Breast epithelium (tissue), 4 donors: ENCODE measurements at places on chromosomes 6 and 20. TPM values are rescaled to one million over a fixed set of nuclear protein-coding genes. Genes with fewer than 3 reads are reported as not detected.
A peak's percentile ranks its signal among the peaks of the same experiment; 100 is the strongest.

The CDH4 gene
- total RNA-seq, result not detected

The CD24 gene
- total RNA-seq, result 470 TPM

The SNAP25 gene
- 1.6 TPM for total RNA-seq

DNA sequence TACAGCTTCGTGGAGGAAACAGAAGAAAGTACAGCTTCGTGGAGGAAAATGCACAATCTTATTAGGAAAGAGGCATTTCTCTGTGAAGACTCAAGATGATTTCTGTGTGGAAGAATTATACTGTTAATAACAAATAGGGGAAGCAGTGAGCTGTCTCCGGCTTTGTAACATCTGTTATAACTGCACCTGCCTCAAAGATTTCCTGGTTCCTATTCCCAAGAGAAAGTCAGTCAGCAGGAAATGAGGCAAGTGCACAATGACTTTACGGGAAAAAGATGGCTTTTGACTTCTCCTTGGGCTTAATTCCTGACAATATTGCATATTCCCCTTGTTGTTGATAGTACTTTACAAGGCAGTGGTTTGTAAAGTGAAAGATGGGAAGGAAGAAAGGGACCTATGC lies 538.5 kb downstream of the BMP2 start:
- H3K4me3 ChIP-seq, result no peak overlapping the region
- no peak overlapping the region for H3K27ac ChIP-seq
- no peaks in the 10 kb centered on the region for H3K27me3 ChIP-seq
- no peaks in the 10 kb centered on the region for H3K4me1 ChIP-seq

DNA sequence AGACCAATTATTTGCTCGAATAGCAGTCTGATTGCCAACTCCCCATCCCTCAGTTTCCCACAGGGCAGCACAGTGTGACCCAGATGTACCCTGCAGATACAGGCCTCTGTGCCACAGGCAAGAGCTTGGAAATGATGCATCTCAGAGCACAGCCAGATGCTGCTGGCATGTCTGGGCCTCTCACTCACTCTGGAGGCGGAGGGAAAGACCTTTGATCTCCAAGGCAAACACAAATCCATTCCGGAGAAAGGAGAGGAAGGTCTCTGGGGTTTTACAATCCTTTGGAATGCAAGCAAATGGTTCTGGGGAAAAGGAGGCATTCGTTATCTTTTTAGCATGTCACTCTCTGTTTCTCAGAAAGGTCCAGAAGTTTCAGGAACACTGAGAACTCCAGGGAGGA lies 74.2 kb downstream of the RIOK1 start:
- no peaks in the 10 kb centered on the region for H3K27me3 ChIP-seq
- no peaks in the 10 kb centered on the region for H3K4me1 ChIP-seq
- no peak overlapping the region for H3K27ac ChIP-seq
- H3K36me3 ChIP-seq, result no peaks in the 10 kb centered on the region
- no peak for DNase-seq

- no peaks in the 10 kb centered on the region for H3K27me3 ChIP-seq
- no peaks in the 10 kb centered on the region for H3K36me3 ChIP-seq
- H3K4me1 ChIP-seq, result peaks cover 5% of the 10 kb centered on the region
- H3K27ac ChIP-seq, result peak overlapping the region; percentile 89
- no peak for DNase-seq
- no peak overlapping the region for H3K4me3 ChIP-seq
Observed at GRCh38 chr6:11773013-11773412, 5.6 kb downstream of the ADTRP start.

- H3K4me3 ChIP-seq, result peak overlapping the region; percentile 51
- no peaks in the 10 kb centered on the region for H3K36me3 ChIP-seq
- no peak for DNase-seq
- peak overlapping the region; percentile 91 for H3K27ac ChIP-seq
Observed at GRCh38 chr6:44073612-44074438, 53.4 kb downstream of the MRPL14 start.

DNA sequence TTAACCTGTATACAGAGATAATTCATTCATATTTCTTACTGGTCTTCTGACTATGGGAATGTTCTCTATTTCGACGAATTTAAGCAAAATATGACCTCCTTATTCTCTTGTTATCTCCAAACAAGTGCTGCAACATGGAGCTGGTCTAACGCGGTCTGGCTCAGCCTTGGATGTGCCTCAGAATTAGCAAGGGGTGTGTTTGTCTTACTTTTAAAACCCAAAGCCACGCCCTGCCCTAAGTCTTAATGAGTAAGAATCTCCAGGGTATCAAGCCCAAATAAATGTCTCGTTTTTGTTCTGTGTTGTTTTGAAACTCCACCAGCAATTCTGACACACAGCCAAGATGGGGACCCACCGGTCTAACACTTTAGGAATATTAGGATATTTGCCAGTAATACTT lies 99.2 kb downstream of the ATP9A start:
- H3K4me1 ChIP-seq, result no peaks in the 10 kb centered on the region
- DNase-seq, result no peak
- no peaks in the 10 kb centered on the region for H3K36me3 ChIP-seq
- no peak overlapping the region for H3K4me3 ChIP-seq
- no peak overlapping the region for H3K27ac ChIP-seq

DNA sequence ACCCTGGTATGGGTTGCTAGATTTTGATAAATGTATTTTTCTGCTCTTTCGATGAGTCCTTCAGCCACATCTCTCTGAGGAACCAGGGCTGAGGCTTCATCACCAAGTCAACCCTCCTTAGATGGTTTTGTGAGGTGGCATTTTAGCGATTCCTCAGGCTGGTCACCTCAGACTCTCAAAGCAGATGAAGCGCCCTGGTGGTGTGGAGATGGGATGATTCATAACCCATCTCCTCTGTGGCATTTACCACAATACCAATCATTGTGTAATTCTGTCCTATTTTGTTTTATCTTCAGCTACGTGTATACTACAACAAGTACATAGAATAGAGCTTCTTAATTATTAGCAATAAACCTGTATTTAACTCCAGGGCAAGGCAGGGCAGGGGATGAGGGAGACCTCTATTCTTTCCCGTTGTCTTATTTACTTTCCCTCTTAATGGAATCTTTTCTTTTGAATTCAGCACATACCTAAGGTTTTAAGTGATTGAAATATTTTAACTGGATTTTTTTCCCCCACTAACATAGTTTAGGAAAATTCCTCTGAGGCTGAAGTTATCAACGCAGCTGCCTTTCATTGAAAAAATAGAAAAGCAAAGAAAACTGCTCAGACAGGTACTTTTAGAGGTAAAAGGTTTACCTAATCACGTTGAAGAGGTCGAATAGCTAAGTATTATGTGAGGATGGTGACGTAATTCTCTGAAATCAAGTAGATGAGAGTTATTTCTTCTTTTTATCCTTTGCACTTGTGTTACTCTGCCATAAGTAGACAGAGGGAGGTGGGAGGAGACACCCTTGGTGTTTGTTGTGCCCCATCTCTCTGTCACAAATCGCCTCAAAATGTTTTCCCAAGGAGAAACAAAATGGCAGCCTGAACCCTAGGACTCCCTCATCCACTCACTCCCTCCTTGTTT lies 57.4 kb upstream of the EDN3 start:
- H3K4me1 ChIP-seq, result no peaks in the 10 kb centered on the region
- DNase-seq, result no peak
- H3K4me3 ChIP-seq, result no peak overlapping the region
- H3K27ac ChIP-seq, result peak overlapping the region; percentile 7
- no peaks in the 10 kb centered on the region for H3K36me3 ChIP-seq

DNA sequence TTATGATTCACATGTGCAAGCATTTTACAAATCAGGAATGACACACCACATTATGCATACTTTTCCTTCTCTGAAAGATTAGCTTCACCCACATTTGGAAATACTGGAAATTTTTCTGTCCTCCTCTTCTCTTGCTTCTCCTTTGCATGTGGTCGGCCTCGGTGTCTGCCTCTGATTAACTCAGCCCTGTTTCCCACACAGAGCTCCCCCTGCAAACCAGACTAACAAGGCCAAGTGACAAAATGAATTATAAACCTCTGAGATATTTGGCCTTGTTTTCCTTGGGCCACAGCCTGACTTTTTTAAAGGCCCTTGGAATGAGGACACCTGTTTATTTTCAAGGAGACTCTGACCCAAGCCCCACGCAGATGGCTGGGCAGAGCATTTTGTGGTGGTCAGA lies 9.0 kb upstream of the CCN6 start:
- H3K27me3 ChIP-seq, result no peaks in the 10 kb centered on the region
- no peak for DNase-seq
- H3K4me3 ChIP-seq, result no peak overlapping the region
- no peaks in the 10 kb centered on the region for H3K4me1 ChIP-seq
- H3K27ac ChIP-seq, result no peak overlapping the region
